ENCODE measurements at places on chromosomes 13 and 19.

DNA sequence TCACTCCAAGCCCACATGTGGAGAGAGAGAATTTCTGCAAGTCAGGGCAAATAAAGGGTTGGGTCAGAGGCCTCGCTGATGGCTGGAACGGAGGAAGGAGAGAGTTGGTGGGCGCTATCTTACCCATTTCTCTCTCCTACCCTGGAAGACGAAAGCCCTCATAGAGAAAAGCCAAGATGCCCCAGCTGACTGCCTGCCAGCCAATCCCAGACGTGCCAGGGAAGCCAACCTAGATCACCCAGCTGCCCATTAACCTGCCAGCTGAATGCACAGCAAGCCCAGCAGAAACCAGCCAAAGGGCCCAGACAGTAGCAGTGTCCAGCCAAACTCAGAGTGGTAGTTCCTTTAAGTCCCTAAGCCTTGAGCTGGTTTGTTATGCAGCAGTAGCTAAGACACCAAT lies 167.0 kb upstream of the ZNF507 start:
- DNase-seq: no peak

DNA sequence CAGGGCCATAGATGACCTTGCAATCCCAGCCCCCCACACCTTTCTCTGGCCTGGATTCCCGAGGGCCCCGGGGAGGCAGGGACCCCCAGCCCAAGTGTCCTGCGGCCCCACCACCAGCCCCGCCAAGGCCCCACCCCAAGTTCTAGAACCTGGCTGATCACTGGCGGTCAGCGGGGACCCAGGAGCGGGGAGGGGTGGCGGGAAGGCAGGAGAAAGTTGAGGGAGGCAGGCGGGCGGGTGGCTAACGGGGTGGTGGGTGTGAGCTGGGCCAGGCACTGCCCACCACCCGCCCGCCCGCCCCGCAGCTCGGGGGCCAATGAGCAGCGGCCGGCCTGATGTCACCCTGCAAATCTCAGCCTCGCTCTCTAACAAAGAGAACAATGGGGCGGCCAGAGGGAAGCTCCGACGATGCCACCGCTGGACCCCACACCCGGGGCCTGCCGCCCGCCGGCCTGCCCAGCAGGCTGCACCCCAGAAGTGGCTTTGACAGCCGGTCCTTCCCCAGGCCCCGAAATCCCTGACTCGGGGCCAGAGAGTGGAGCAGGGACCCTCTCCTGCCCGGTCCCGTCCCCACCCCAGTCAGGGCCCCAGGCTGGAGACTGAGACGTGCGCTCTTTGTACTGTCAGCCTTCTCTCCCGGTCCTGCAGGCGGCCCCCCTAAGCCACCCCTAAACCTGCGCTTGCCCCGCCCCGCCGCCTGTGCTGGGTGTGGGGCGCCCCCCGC lies 1.6 kb downstream of the MEX3D start:
- DNase-seq: peak; percentile 91

- DNase-seq: peak; percentile 5
Observed at GRCh38 chr13:111531505-111531904, 211.1 kb downstream of the TEX29 start.

DNA sequence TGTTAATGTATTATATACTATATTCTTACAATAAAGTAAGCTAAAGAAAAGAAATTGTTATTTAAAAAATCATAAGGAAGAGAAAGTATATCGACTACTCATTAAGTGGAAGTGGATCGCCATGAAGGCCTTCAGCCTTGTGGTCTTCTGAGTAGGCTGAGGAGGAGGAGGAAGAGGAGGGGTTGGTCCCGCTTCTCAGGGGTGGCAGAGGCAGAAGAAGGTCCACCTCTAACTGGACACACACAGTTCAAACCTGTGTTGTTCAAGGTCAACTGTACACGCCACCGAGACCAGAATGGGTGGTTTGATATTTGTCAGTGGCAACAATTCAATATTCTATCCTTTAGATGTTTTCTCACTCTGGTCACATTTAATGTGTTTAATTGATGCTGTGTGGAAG lies 67.2 kb downstream of the ALOX5AP start:
- DNase-seq: no peak

- no peak for DNase-seq
Observed at GRCh38 chr13:39783051-39783450, 127.6 kb downstream of the COG6 start.
